ENCODE measurements at places on chromosomes 4 and X.

GRCh38 chrX:154775419-154776349, 13.0 kb downstream of the DKC1 start:
- no peak for DNase-seq

GRCh38 chr4:67401902-67402301, 143.4 kb downstream of the CENPC start:
- no peak for DNase-seq

GRCh38 chr4:186360551-186360950, 94.6 kb downstream of the F11 start:
- no peak for DNase-seq

DNA sequence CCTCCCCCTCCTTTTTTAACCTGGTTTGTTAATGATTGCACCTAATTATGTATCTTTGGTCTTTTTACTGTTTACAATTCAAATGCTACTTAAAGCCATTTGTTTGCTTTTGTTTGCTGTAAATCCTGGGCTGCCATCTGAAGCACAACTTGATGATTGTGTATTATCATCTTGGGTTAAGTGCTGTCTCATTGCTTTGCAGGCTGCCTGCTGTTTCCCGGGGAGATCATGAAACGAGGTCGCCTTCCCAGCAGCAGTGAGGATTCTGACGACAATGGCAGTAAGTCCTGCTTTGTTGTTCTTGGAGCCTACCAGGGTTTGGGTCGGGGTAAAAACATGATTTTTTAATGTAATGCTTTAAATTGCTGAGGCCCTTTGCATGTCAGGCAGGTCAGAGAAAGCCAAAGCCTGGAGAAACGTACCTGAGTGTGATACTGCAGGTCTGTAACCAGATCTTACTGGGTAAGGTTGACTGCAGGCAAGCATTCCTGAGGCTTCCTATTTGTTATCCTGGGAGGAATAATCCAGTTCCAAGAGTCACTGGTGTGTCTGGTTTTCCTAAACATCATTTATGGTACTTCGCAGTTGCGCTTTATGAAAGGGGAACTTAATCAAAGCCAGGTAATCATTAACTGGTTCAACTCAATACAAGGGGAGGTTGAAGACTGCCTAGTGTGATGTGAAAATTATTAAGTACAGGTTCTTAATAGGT, 22.2 kb downstream of the JADE1 start:
- DNase-seq: peak; percentile 32

GRCh38 chrX:120310861-120311726, at the start of gene TMEM255A:
Gene TMEM255A, minus strand, starts transcription at chrX:120311461. Its CDS starts 152 bp downstream, at chrX:120311309.
- DNase-seq: no peak

DNA sequence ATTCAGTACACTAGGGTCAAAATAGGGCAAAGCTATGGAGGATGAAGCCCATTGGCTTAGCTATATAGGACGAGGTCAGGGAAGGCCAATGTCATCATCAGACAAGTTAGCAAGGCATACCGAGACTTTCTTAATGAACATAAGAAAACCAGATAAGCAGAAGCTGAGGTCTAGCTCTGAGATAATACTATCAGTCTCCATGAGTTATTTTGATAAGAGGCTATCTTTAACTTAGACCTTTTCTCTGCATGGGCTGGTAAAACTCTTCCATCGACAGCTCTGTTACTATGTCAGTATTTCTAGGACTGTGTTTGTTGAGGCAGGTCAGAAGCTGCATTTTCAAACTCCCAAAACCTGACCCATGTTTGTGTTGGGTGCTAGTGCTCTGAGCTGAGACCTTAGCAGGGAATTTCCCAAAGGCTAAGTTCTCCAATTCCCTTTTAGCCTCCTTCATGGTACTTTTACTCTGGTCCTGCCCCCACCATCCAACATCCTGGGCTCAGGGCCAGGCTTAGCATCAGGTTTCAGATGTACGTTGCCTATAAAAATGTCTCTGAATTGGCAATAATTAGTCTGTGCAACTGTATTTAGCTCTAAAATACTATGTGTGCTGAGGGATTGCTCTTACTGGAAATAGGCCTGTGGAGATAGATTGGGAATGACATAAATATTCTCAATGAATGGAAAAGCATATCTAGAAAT, 29.3 kb upstream of the LRAT start:
- DNase-seq: no peak

- peak; percentile 15 for DNase-seq
These were observed 2.4 kb upstream of the NBDY start for GRCh38 chrX:56726605-56727004.

GRCh38 chrX:105313596-105313995, 93.1 kb upstream of the TEX13A start:
- no peak for DNase-seq

DNA sequence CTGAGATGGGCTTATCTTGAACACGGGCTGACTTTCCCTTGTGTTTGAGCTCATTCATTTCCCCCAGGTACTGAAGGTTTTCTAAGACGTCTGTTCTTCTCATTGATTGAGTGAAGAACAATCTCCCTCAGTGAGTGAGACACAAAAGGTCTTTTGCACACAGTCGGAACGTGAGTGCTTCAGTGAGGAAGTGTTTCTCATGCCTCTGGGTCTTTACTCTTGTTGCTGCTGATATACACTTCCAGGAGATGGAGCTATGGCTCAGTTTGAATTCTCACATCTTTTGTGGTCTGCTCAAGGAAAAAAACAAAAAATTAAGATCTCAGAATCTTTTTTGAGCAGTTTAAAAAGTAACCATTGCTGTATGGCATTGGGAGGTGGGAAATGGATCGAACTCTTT, 981.9 kb upstream of the TENM3 start:
- no peak for DNase-seq

DNA sequence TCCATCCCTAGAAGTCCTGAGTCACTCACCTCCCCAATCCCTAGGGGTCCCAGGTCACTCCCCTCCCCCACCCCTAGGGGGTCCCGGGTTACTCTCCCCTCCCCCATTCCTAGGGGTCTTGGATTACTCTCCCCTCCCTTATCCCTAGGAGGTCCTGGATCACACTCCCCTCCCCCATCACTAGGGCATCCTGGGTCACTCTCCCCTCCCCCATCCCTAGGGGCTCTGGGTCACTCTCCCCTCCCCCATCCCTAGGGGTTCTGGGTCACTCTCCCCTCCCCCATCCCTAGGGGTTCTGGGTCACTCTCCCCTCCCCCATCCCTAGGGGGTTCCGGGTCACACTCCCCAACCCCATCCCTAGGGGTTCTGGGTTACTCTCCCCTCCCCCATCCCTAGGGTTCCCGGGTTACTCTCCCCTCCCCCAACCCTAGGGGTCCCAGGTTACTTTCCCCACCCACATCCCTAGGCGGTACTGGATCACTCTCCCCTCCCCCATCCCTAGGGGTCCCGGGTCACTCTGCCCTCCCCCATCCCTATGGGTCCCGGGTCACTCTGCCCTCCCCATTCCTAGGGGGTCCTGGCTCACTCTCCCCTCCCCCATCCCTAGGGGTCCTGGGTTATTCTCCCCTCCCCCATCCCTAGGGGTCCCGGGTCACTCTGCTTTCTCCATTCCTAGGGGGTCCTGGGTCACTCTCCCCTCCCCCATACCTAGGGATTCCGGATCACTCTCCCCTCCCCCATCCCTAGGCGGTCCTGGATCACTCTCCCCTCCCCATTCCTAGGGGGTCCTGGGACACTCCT, 2.1 kb downstream of the ASMTL start:
- no peak for DNase-seq

DNA sequence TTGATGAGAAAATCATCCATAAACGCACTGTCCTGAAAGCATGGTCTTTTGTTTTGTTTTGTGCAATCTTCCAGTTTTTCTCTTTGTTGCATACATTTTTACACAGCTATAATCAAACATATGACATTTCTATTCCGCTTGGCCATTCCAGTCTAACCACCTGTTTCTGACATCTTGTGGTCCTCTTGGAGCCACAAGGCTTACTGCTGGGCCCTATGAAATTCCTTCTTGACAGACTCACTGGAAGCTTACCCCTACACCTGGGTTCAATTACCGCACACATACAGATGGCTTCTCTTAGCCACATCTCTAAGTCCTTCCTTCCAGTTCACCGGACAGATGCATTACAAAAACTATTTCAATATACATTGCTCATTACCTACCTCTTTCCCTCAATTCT, 72.4 kb downstream of the PAPSS1 start:
- DNase-seq: no peak

DNA sequence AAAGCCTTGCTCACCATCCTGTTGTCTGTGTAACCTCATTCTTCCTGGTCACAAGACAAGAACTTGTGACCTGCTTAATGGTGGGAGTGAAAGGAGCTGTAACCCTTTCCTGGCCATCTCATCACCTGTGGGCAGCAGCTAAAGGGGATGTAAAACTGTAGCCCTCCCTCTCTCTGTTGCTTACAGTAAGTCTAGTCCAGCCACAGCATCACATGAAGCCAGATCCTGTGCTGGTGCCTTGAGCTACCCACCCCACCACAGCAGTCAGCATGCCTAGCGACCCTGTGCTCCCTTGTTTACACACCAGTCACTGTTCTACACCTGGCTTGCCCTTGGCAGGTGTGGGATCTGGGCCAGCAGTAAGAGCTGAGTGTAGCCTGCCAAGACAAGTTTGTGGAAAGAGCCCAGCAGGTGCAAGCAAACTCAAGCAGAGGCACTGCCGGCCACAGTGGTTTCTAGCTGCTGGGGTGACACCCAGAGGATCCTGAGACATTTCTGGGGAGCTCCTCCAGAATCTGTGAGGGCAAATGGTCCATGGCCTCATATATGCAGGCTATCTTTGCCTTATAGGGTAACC, 41.0 kb downstream of the UGT2B28 start:
- peak; percentile 80 for DNase-seq

DNA sequence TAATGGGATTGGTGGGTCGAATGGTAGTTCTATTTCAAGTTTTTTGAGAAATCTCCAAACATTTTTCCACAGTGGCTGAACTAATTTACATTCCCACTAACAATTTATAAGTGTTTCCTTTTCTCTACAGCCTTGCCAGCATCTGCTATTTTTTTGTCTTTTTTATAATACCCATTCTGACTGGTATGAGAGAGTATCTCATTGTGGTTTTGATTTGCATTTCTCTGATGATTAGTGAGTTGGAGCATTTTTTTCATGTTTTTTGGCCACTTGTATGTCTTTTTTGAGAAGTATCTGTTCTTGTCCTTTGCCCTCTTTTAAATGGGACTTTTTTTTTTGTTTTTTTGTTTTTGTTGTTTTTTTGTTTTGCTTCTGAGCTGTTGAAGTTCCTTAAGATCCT, 200.0 kb upstream of the GK2 start:
- no peak for DNase-seq

GRCh38 chrX:49172280-49172780, 632 bp downstream of the PLP2 start:
- DNase-seq: no peak

DNA sequence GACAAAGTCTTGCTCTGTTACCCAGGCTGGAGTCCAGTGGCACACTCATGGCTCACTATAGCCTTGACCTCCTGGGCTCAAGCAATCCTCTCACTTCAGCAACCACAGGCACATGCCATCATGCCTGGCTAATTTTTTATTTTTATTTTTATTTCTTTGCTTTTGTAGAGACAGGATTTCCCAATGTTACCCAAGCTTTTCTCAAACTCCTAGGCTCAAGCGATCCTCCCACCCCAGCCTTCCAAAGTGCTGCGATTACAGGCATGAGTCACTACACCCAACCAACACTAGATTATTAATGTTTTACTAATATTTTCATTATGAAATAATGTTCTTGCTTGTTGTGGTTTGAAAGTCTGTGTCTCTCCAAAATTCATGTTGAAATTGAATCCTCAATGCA, 5.2 kb upstream of the ACTRT1 start:
- no peak for DNase-seq

GRCh38 chr4:149409146-149409545, 406.5 kb downstream of the IQCM start:
- no peak for DNase-seq

DNA sequence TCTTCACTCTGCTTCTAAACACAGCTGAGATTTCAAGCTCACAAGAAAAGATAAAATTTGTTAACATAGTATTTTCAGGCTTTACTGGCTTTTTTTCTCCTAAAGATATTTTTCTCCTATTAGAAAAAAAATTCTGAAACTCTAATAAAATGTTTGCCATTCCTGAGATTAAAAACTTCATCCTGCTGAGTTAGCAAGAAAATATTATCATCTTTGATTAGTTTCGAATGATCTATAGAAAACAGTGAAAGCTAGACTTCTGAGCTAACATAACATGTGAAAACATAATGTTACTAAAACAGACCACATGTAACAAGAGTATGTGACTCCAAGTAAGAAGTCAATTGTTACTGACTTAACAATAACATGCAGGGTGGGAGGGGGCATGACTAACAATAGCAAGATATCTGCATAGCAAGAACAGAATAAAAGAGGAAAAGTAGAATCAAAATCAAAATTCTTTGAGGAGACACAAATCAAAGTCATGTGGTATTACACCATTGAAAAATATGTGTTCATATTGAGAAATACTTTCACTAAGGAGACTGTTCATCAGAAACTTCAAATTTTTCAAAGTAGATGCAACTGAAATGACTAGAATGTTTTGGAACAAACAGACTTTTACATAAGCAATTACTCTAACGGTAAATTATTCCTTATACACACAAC, 14.5 kb downstream of the TBCK start:
- no peak for DNase-seq

GRCh38 chr4:174521800-174522182, 497 bp downstream of the HPGD start:
- peak; percentile 21 for DNase-seq

- no peak for DNase-seq
These were observed 540.3 kb downstream of the PCDH18 start for GRCh38 chr4:136992032-136992431.

DNA sequence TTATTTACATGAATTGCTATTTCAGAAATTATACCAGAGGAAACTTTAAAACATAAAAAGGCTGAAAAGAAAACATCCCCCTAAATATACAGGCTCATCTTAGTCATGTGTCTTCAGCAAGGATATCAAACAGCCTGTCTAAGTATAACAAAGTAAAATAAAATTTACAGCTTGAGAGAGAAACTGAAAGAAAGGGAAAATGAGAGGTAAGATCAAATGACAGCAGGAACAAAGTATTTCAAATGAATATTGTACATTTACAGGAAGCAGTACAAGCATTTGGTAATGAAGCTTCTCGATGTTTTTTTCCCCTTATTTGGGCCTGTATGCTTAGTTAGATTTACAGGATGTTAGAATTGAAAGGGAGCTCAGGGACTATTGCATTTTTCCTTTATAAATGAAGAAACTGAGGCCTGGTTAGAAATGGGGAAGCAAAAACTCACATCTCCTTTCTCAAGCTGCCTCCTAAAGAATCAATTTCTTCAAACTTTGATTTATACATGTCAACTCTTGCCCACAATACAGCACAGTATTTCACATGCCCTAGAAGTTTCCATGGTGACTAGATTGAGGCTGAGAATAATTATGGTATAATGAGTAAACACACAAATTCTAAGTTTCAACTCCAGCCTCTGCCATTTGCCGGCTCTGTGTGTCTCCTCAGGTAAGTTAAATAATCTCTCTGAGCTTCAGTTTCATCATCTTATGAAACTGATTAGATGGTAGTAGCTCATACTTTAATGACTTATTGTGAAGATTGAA, 29.3 kb downstream of the DAPP1 start:
- no peak for DNase-seq

- no peak for DNase-seq
These were observed 166.1 kb upstream of the NUDT6 start for GRCh38 chr4:123088501-123088900.
